HS-5 (cell line): ENCODE measurements at places on chromosomes 3 and 15.
A peak's percentile ranks its signal among the peaks of the same experiment; 100 is the strongest.

DNA sequence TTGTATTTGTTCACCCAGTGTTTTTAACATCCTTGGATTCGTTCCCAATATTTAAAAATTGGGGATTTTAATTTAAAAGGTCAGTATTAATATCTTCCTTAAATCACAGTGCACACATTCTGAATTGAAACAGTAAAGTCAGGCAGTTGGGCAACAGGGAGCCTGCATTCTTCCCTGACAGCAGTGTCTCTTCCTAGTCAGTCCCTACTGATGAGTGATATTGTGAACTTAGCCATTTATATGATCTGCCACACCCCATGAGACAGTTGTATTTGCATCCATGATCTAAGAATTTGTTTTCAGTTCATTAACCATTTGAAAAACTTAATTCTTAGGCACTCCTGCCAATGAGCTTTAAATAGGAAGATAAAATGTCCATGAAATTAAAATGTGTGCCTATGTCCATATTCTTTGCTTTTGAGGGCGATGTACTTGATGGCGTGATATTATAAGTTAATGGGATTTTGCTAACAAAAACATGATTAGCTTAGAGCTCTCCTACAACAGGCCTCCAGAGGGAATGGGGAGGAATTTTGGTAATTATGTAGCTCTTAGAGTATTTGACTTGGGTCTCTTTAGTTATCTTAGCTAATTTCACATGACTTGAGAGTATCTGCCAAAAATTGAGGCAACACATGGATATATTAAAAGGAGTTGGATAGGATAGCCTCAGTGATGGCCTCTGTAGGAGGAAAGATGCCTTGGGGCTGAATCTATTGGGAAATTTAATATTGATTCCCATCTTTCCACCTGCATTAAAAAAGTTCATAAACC lies 219.3 kb downstream of the PTPRG start:
- DNase-seq, result no peak

DNA sequence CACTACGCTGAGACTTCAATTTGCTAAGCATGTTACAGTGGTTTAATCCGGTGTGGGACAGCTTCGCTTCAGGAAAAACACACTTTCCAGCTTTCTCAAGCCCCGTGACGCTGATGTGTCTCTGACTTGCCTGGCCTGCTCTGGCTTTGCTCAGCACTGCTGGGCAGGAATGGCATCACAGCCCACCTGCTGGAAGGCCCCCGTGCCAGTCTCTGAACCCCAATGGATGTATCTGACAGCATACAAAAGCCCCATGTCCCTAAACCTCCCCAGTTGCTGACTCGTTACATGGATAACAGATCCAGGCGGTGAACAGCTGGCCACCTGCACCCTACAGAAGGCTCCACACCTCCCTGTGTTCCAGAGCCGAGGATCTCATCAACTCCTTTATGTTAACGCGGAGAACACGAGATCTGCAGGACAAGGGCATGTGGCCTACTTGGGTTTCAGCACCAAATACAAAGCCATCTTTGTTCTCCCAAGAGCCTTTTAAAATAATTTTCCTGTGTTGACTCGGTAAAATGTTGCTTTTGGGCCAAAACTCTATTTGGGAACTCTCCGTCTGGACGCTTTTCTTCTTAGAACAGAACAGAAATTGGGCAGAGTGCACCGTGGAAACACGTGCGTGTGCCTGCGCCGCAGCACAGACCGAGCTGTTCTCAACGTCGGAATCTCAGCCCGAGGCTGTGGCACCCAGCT lies 61.4 kb downstream of the ATP10A start:
- DNase-seq, result no peak

DNA sequence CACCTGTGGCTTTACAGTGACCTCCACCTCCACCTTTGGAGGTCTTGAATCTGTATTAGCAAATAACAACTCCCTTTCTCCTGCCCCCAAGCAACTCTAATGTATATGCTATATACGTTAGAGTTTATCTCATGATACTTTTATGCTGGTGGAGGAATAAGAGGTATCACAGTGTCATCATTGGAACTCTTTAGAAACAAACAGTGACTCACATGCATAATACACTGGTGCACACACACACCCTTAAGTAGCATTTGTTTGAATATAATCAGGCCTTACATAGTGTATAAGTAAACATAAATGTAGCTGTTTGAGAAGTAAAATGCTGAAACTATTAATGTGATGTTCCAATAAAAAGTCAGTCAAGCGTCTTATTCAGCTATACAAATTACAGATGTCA lies 280.2 kb upstream of the C2CD4B start:
- DNase-seq, result no peak

DNA sequence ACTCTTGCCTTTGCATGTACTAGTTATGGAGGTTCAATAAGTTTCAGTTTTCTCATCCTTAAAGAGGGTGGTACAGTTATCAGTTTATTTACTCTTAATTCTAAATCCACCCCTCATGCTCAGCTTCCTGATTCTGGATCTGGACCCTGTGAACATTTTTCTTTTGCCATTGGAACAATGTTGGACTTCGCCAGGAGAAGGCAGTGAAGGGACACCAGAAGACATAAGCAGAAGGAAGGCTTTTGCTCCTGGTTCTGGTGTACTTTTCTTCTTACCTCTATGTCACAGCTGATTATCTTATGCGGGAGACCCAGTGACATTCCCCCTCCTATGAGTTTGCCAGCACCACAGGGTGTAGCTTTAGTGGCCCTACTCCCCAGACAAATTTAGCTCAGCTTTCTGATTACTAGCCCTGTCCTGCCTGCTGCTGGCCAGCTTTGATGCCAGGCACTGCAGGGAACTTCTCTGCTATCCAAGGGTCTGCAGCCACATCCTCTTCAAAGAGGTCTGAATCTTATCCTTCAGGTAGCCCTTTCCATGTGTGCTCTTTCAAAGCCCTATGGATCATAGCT lies 466.3 kb upstream of the EPHA3 start:
- no peak for DNase-seq

DNA sequence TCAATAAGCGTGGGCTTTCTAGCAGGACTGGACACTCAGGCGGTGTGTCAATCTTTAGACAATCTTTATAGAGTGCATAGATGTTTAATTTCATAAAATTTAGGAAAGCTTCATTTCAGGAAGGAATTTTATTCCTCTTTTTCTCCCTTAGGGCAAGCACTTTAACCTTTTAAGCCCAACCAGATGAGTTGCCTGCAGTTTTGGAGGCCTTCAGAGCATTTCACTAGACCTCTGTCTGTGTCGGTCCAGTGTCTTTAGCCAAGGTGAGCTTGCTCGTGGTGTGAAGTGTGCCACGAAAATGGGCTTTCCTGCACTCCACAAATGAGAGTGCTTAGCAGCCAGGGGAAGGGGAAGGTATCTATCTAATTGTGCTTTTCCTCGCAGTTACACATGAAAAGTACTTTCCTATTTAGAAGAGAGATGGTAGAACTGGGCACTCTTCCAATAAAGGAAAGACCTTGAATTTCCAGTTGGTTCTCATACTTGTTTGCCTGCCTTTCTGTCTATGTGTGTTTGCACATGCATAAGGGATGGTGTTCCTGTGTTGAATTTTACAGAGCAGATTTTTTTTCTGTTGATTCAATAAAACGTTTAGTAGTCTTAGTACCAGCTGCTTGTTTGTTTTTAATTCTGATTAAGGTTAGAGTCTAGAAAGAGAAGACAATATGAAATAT lies 53.6 kb downstream of the FEZF2 start:
- DNase-seq, result no peak

GRCh38 chr3:149975919-149976318 lies 5.2 kb upstream of the PFN2 start:
- DNase-seq, result no peak

DNA sequence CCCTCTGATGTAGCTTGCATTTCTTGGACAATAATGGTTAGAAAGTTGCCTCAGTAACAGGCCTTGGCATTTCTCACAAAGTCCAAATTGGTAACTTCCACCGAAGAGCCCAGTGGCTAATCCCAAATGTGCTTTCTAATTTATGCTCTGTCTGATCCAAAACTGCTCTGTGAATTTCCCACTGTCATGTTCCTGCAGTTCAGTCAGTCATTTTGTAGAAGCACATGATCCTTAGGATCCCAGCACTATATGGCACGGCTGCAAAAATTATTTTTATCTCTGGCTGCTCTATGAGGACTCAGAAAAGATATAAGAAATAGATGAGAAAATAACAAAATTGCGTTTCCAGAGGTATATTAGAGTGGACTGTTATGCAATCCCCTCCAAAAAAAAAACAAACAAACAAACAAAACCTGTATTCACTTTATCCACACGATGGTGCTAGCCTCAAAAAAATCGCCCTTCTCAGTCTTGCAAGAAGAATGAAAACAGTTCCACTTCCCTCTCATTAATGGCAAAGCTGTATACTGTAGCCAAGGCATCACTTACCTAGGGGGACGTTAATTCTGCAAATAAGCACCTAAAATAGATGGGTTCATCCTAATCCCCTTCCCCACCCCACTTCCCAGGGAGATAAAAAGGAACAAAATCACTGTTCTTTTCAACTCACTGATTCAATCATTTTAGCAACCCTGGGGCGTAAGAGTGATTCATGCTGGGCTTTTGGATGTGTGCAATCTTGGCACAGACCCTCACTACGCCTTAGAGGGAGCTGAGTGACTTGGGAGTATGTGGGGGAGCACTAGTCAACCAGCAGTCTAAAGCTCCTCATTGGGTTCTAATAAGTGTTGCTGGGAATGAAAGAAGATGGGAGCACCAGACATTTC lies 61.3 kb downstream of the TMCO5A start:
- peak; percentile 32 for DNase-seq

GRCh38 chr15:74191798-74192197 lies 10.8 kb downstream of the STRA6 start:
- no peak for DNase-seq

- no peak for DNase-seq
Observed at GRCh38 chr3:38001456-38002081, 11.0 kb downstream of the VILL start.

DNA sequence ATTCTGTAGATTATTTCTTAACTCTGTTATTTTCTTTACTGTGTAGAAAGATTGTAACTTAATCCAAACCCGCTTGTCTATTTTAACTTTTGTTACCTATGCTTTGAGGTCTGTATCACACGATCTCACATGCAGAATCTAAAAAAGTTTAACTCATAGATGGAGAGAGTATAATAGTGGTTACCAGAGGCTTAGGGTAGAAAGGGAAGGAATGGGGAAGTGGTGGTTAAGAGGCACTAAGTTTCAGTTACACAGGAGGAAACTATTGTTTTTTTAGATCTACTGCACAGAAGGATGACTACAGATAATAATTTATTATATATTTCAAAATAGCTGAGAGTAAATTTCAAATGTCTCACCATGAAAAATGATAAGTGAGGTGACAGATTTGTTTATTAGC lies 515.2 kb downstream of the RSL24D1 start:
- no peak for DNase-seq

- no peak for DNase-seq
Observed at GRCh38 chr3:126474498-126475412, 936 bp downstream of the ZXDC start.

DNA sequence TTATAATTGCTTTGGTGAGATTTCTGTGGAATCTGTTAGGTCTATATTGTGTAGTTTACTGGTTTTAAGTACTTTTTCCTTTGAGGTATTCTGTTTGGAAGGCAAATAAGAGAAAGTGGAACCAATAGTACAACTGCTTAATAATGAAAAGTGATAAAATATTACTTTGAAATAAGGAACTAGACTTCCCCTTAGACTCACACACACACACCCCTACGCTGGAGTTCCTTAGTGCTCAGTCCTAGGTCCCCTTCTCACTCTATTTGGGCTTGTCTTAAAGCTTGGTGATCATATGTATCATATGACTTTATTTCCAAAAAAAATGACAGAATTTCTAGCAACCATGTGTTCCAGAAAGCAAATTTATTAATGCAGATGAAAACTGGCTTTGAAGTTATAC lies 494.0 kb upstream of the TGFBR2 start:
- DNase-seq, result no peak

DNA sequence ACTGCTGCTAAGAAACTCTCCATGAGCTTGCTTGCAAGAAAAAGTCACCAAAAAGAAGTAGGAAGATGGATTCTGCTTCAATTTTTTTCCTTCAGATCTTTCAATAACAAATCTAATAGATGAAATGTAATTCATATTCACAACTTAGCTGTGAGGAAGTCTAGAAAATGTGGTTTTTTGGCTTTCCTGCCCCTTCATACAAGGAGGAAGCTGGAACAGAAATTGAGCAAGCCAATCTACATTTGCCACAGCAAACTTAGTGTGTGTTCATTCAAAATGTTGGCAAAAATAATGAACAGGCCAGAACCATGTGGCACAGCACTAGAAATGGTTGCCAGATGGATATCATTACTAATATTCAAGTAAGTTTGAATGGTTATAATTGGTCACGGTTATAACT lies 93.2 kb upstream of the NEDD4 start:
- DNase-seq, result no peak

- no peak for DNase-seq
Observed at GRCh38 chr15:35379972-35380371, 166.0 kb downstream of the DPH6 start.

- DNase-seq, result no peak
Observed at GRCh38 chr3:184345317-184346144, 8.1 kb downstream of the FAM131A start.

GRCh38 chr3:108209579-108209978 lies 12.6 kb downstream of the IFT57 start:
- no peak for DNase-seq

GRCh38 chr3:144112437-144112836 lies 140.8 kb downstream of the DIPK2A start:
- no peak for DNase-seq

GRCh38 chr15:92608866-92609700 lies 46.5 kb downstream of the FAM174B start:
- no peak for DNase-seq

GRCh38 chr3:194296454-194297263 lies 54.5 kb downstream of the CPN2 start:
- peak; percentile 86 for DNase-seq

DNA sequence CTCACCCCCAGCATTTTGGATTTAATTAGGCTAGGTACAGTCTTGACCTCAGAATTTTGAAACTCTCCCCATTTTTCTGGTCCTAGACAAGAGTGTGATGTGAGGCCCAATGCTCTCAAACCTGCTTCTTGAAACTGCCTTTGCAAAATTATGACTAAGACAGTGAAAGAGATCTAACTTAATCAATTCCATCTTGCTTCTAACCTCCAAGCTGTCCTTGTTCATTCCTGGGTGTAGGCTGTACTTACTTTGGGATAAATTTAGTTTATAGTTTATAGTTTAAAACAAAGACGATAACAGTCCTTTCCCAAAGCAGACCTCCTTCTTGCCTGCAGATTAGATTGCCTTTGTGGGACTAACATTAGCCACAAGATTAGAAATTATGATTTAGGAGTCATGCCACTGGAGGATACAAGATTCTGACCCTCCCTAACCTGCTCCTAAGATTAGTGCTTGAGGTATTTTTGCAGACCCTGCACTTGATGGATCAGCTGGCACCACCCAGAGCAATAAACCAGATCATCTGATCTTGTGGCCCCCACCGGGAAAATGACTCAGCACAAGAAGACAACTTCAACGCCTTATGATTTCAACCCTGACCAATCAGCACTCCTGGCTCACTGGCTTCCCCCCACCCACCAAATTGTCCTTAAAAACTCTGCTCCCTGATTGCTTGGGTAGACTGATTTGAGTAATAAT lies 59.6 kb downstream of the CD200R1L start:
- no peak for DNase-seq

- no peak for DNase-seq
Observed at GRCh38 chr15:31392761-31393401, 66.2 kb downstream of the KLF13 start.

GRCh38 chr3:183811638-183812037 lies 13.7 kb downstream of the MAP6D1 start:
- DNase-seq, result no peak

- DNase-seq, result no peak
Observed at GRCh38 chr15:49731187-49732099, 110.6 kb downstream of the DTWD1 start.
